ENCODE measurements at places on chromosomes 12 and 14. TPM values are rescaled to one million over a fixed set of nuclear protein-coding genes. Genes with fewer than 3 reads are reported as not detected.

- DNase-seq: no peak
Measured at GRCh38 chr14:76755610-76756370, 5.5 kb upstream of the VASH1 start.

The MIPOL1 gene
- not detected for polyA plus RNA-seq

DNA sequence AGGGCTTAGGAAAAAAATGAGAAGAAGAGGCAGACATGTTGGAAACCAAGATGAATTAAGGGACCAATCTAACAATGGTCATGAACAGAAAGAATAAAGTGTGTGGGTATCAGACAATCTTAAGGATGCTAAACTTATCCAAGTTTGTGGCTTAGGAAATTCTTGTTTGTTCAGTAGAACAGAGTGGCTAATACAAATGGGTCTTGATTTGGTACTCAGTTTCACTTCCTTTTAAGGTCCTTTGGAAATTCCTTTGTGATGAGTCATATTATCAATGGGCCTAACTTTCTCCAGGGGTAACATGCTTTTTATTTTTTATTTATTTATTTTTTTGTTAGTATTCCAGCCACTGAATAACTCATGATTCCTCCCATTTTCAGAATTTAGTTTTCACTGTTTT lies 1154.7 kb upstream of the FLRT2 start:
- no peak for DNase-seq

GRCh38 chr12:82326905-82327503 lies 31.2 kb downstream of the CCDC59 start:
- no peak for DNase-seq

All from immature natural killer cell (primary cell).